ENCODE measurements at places on chromosomes 13 and 19.

- no peak for DNase-seq
Observed at GRCh38 chr19:50255115-50255514, 51.7 kb downstream of the MYH14 start.

DNA sequence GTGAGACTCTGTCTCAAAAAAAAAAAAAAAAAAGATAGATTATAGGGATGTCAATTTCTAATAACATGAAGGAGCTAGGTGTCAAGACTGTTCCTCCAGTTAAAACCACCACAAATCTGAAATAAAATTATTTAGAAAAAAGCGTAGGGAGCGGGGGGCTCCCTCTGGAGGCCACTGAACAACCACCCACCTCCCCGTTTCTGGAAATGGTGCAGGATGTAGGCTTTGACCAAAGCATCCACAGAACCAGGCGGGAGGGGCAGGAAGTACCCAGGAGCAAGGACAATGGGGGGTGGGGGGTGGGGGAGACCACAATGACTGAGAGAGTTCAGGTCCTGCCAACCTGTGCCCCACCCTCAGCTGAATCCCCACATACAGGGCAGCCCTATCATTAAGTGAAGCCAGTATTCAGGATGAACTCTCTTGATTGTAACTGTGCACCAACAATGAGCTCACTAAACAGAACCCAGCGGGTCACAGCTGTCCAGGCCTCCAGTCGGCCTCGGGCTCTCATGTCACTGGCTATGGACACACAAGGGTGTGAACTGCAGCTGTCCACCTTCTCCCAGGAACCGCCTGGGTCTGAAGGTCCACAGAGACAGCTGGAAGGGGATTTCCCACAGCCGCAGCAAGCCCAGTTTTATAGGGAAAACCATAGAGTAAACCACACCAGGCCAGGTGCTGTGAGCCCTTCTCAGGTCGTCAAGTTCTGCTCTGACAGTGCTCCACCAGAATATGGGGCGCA is 6.6 kb downstream of the ZSCAN18 start:
- DNase-seq, result no peak

GRCh38 chr13:58190577-58190976 is 559.0 kb downstream of the PCDH17 start:
- no peak for DNase-seq

GRCh38 chr19:12293777-12294248 is 870 bp downstream of the ZNF44 start:
- peak; percentile 16 for DNase-seq

GRCh38 chr19:31641591-31641990 is 292.4 kb upstream of the TSHZ3 start:
- no peak for DNase-seq

GRCh38 chr13:112450904-112451240 is 74.7 kb downstream of the SPACA7 start:
- no peak for DNase-seq

DNA sequence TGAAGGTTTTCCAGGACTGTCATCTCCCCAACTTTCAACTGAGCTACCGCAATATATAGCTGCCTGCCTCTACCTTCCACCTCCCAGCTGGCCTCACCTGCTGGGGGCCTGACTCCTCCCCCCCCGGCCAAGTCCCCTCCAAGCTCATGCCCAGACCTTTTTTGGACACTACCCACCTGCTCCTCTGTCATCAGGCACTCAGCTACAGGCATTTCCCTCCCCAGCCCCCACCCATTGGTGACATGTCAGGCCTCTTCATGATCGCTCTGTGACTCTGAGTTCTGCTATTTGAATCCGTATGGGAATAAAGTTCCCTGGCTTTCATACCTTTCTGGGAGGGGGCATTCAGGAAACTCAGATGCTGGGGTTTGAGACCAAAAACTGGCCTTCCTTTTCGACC is 1.8 kb downstream of the PRKACA start:
- no peak for DNase-seq

Data from activated CD4-positive, alpha-beta T cell treated with anti-CD3 and anti-CD28 coated beads for 24 hours (primary cell).